ENCODE measurements at places on chromosomes 12 and 14.
A peak's percentile ranks its signal among the peaks of the same experiment; 100 is the strongest.

- H3K36me3 ChIP-seq: no peaks in the 10 kb centered on the region
- H3K4me1 ChIP-seq: no peaks in the 10 kb centered on the region
- no peaks in the 10 kb centered on the region for H3K27me3 ChIP-seq
Observed at GRCh38 chr14:42929806-42930480, 1323.3 kb downstream of the LRFN5 start.

- no peak for DNase-seq
- no peaks in the 10 kb centered on the region for H3K27me3 ChIP-seq
- H3K36me3 ChIP-seq: no peaks in the 10 kb centered on the region
Observed at GRCh38 chr12:96242597-96242996, 48.4 kb downstream of the ELK3 start.

DNA sequence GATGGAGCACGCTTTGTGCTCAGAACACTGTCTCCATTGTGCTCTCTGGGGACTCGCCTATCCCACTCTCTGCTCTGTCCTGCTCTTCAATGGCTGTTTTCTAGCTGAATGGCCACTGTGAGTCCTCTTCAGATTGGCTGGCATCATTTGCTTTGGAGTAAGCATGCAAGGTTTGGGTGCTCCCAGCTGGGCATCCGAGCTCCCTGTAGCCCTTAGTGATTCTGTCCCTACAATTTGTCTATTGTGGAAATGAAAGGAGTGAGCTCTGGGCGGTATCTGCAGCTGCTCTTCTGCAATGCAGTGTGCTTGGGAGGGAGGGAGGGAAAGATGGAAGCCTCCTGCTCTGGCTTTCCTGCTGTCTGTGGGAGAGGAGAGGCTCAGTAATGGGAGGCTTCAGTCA is 84.8 kb downstream of the SMOC1 start:
- DNase-seq: no peak
- no peaks in the 10 kb centered on the region for H3K4me1 ChIP-seq
- no peak overlapping the region for H3K4me3 ChIP-seq
- no peak overlapping the region for H3K27ac ChIP-seq
- no peaks in the 10 kb centered on the region for H3K27me3 ChIP-seq
- no peaks in the 10 kb centered on the region for H3K36me3 ChIP-seq

DNA sequence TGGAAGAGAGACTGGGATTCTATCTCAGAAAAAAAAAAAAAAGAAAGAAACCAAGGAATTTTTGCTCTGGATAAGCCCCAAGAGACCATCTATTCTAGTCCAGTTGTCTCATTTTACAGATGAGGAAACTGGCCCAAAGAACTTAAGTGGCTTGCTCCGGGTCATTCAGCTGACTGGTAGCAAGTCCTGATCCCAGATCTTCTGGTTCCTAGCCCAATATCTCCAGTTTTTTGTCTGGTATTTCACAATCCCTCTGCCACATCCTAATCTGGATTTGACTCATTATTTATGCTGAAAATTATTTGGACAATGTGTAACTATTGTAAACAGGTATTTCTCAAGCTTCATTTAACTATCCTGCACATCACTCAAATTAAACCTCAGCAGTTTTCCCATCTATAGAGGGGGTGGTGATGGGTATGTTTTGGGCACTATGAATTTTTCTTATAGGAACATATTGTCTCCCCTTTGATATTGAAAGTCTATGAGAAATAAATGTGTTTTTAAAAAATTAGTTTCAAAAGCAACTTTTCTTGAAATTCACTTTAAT is 43.4 kb downstream of the PPP2R5E start:
- H3K27me3 ChIP-seq: no peaks in the 10 kb centered on the region
- H3K4me1 ChIP-seq: no peaks in the 10 kb centered on the region
- H3K27ac ChIP-seq: no peak overlapping the region
- H3K4me3 ChIP-seq: no peak overlapping the region
- no peak for DNase-seq

DNA sequence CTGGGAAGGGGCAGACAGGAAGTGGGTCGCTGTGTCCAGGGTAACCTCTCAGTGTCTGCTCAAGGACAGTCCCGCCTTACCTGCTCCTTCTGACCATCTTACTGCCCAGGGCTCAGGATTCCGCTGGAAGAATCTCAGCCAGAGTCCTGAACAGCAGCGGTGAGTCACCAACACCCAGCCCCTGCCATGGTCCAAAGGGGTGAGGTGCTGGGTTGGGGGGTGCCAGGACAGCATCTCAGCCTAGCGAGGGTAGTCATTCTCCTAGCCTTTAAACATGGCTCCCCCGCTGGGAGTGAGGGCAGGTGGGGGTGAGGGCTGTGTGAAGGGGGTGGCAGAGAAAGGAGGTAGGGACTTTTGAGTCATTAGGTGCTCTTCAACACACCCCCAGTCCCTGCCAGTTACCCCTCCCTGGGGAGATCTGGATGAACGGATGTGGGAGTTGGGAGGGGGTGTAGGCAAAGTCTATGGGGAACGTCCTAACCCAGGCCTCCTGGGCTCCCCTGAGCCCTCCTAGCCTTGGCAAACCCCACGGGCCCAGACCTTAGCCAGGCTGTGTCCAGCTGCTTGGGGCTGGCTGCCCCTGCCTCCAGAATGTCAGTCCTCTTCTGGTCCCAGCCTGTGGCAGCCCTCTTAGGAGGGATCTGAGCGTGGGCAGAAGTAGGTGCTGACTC is 2.5 kb downstream of the TAMALIN start:
- no peaks in the 10 kb centered on the region for H3K4me1 ChIP-seq
- H3K36me3 ChIP-seq: no peaks in the 10 kb centered on the region
- peak overlapping the region; percentile 88 for H3K4me3 ChIP-seq

GRCh38 chr12:89907659-89908058 is 199.0 kb upstream of the ATP2B1 start:
- no peaks in the 10 kb centered on the region for H3K36me3 ChIP-seq
- H3K4me1 ChIP-seq: no peaks in the 10 kb centered on the region
- H3K27ac ChIP-seq: no peak overlapping the region
- no peaks in the 10 kb centered on the region for H3K27me3 ChIP-seq
- H3K4me3 ChIP-seq: no peak overlapping the region
- no peak for DNase-seq

DNA sequence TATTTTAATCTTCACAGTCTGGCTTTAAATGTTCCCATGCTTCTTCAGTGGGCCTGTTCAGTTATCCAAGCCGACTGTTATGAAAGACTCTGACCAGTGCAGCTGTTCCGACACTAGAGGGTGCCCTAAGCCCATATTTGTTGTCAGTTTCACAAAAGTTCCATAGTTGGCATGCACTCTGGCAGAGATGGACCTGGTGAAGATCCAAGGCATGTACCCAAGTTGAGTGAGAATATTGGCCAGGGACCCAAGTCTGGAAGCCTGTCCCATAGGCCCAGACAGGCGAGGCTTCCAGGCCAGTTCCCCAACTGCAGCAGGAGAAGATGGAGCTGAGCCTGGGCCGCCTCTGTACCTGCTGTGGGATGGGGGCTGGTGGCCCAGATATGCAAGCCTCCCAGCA is 27.4 kb upstream of the GUCY2C start:
- no peaks in the 10 kb centered on the region for H3K27me3 ChIP-seq
- H3K4me3 ChIP-seq: no peak overlapping the region
- no peak for DNase-seq
- H3K4me1 ChIP-seq: no peaks in the 10 kb centered on the region

DNA sequence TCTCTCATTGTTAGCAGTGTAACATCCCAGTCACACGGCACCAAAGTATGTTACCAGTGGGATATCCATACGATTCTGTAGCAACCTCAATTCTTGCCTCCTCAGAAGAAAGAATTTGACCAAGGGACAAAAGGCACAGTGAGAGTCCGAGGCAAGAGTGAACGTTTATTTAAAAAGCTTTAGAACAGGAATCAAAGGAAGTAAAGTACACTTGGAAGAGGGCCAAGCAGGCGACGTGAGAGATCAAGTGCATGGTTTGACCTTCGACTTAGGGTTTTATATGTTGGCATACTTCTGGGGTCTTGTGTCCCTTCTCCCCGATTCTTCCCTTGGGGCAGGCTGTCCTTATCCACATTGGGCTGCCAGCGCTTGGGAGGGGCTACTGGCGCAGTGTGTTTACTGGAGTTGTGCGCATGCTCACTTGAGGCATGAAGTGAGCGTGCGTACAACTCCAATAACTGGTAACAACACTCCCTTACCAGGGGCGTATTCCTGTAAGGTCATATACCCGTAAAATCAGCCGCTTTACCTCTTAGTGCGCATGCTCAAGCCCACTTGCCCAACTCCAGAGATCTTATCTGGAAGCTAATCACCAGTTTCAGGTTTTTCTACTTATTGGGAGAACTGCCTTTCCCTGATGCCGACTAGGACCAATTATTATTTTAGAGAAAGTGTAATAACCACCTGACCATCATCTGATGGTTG is 71.7 kb downstream of the FAR2 start:
- H3K36me3 ChIP-seq: no peaks in the 10 kb centered on the region
- DNase-seq: no peak
- no peaks in the 10 kb centered on the region for H3K4me1 ChIP-seq
- H3K27me3 ChIP-seq: no peaks in the 10 kb centered on the region
- no peak overlapping the region for H3K4me3 ChIP-seq

- no peaks in the 10 kb centered on the region for H3K27me3 ChIP-seq
- no peak for DNase-seq
- H3K36me3 ChIP-seq: no peaks in the 10 kb centered on the region
- H3K4me3 ChIP-seq: no peak overlapping the region
- H3K4me1 ChIP-seq: no peaks in the 10 kb centered on the region
Observed at GRCh38 chr14:21987937-21988336, 314.3 kb upstream of the OR4E1 start.

DNA sequence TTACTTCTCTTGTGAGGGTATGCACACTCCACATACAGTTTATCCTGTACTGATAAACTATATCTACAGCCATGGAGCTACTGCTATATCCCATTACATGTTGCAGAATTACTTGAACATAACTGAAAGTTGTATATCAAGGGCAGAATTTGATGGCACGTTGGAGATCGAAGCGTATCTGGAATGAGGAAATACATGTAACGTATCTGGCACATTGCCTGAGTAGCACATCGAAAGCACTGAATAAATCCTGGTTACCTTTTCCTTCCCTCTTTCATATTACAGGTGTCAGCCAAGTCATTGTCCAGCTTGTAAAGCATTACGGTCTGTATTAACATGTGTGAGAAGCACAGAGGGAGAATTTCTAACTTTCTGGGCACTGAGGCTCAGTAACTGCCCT is 42.1 kb upstream of the LIN7A start:
- peak overlapping the region; percentile 23 for H3K4me3 ChIP-seq
- DNase-seq: no peak
- H3K27me3 ChIP-seq: no peaks in the 10 kb centered on the region

- no peaks in the 10 kb centered on the region for H3K27me3 ChIP-seq
- peak overlapping the region; percentile 80 for H3K27ac ChIP-seq
- no peak for DNase-seq
- H3K4me3 ChIP-seq: no peak overlapping the region
- H3K36me3 ChIP-seq: no peaks in the 10 kb centered on the region
- peaks cover 5% of the 10 kb centered on the region for H3K4me1 ChIP-seq
Observed at GRCh38 chr14:68384881-68385280, 408.0 kb downstream of the ZFP36L1 start.

DNA sequence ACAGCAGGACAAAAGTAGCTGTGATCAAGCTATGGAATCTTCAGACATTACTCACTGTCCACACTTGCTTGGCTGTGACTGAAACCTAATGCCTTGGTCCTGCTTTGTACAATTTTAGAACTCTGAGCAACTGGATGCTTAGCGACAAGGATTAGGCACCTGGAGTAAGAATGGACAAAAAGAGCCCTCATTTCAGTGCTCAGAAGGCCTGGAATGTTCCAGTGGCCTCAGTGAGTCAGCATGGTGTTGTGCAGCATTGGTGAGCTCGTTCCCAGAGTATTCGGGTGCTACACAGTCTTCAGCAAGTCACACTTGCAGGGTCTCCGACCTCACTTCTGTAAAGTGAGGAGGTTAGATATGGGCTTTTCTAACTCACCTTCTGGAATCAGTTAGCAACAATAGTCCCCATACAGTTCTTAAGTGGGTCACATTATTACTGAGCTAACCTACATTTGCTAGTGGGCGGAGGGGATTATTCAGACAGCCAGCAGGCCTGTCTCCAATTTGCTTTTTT is 108.0 kb upstream of the MDM1 start:
- no peaks in the 10 kb centered on the region for H3K36me3 ChIP-seq
- H3K4me3 ChIP-seq: no peak overlapping the region
- H3K27me3 ChIP-seq: no peaks in the 10 kb centered on the region
- H3K27ac ChIP-seq: peak overlapping the region; percentile 34
- no peak for DNase-seq
- no peaks in the 10 kb centered on the region for H3K4me1 ChIP-seq

DNA sequence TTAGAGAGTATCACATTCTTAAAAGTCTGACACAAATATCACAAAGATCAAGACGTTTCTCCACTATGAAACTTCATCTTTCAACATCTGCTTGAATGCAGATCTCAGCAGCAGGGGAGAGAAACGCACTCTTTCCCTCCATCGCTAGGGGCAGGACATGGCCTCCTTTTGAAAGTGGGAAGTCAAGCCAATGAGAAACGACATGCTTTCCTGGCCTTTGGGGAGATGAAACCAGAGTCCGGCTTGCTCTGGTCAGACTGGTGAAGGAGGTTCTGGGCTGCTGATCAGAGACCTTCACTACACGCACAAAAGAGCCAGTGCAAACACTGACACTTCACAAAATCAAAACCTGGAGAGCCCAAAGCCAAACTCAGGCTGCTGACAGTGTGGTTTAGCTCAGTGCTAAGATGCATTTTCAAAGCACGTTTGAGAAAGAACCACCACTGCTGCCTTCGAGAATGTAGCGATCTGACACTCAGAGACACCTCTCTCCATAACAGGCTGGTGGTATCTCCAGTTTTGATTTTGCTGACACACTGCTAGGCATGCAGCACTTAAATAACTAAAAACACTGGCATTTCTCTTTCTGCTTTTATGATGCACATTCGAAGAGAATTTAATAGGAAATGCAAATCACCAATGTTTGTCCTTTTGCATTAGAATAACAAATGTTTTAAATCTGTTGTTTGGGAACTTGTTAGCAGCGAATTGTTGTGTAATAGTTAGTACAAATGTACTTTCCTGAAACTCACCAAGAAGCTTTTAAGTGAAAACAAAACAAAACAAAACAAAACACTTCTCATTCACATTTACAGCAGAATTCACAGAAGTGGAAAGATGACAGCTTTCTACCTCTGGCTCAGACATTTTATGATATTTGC is 93.9 kb upstream of the OVCH1 start:
- peak overlapping the region; percentile 38 for H3K27ac ChIP-seq
- no peaks in the 10 kb centered on the region for H3K36me3 ChIP-seq
- H3K4me3 ChIP-seq: no peak overlapping the region
- no peaks in the 10 kb centered on the region for H3K4me1 ChIP-seq
- DNase-seq: no peak
- no peaks in the 10 kb centered on the region for H3K27me3 ChIP-seq

DNA sequence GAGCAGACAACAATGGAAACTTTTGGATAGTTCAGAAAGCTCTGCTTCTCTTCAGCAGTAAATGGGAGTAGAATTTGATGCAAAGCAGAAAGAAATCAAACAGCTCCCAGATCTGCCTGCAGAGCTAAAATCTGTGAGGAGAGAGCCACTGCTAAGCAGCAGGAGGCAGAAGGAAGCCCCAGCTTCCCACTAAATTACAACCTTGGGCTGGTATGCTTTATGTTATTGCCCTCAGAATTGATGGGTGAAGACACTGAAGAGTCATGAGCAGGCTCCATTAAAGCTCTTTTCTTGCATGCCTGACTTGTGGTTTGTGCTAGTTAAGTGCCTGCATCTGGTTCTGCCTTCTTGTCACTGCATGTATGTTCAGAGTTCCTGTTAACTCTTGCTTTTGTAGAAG is 8.4 kb downstream of the ZC2HC1C start:
- no peaks in the 10 kb centered on the region for H3K36me3 ChIP-seq
- H3K4me1 ChIP-seq: no peaks in the 10 kb centered on the region
- H3K27ac ChIP-seq: no peak overlapping the region
- H3K4me3 ChIP-seq: no peak overlapping the region
- DNase-seq: no peak

All from breast epithelium (tissue), 4 donors.